ENCODE measurements at places on chromosomes 12 and 14.

- DNase-seq, result no peak
These were observed 18.1 kb upstream of the PRICKLE1 start for GRCh38 chr12:42607584-42608058.

- no peak for DNase-seq
These were observed 465.6 kb downstream of the ZFP36L1 start for GRCh38 chr14:68327231-68327630.

GRCh38 chr12:43315961-43316360 lies 236.0 kb downstream of the ADAMTS20 start:
- DNase-seq, result no peak

DNA sequence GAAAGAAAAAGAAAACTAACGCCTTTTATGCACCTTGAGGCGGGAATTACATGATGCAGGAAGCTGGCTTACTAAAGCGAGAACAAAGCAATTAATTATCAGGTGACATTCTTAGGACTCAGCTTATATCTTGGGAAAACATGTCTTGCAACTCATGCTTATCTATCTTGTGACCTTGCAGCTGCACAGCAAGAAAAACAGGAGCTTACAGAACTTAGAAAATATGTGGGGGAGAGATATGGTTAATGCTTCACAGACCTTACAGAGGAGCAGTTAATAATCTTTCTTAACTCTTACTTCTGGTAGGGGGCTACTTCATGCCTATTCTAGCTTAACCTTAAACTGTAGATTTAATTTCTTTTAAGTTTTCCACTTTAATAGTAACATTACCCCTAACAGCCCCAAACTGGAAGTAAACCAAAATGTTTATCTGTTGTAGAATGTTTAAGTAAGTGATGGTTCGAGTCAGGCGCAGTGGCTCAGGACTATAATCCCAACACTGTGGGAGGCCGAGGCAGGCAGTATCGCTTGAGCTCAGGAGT lies 13.2 kb upstream of the OR11G2 start:
- DNase-seq, result no peak

- no peak for DNase-seq
These were observed 5.2 kb downstream of the OR4E1 start for GRCh38 chr14:21668377-21668776.

DNA sequence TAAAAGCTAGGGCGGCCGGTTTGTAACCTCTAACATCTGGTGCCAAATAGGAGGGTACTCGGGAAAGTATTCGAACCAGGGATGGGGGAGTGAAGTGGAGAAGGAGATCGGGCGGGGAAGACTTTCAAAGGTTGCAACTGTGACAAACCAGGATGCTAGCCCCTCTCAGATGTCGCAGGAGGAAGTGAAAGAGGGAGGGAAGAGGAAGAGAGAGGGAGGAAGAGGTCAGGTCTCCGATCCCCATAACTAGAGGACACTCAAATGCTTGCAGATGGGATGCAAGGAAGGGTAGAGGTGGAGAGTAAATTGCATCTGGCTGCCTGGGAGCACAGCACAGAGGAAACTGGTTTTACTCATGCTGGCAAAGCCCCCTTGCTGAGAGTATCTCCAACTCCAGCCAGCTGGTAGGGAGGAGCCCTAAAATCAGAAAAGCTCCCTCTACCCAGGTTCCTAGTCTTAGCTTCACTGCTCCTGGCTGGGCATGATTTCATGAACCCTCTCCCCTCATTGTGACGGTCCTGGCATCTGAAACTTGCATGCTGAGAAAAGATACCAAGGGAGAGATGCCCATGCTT lies 696.7 kb upstream of the TBX3 start:
- DNase-seq, result no peak

DNA sequence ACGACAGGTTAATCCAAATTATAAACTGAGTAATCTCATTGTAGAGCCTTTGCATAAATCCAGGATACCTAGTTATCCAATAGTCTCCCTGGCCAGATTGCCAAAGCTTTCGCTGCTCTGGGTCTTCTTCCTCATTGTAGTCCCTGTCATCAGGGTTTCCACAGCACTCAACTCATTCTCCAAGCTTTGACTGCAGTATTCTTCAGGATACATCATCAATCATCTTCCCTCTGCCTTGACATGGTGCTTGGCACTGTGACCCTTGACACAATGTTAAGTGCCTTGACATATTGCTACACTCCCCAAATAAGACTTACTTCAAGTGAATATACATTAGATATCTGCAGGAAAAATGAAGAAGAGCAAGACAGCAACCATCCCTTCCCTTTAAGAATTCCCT lies 60.1 kb upstream of the RESF1 start:
- DNase-seq, result no peak

DNA sequence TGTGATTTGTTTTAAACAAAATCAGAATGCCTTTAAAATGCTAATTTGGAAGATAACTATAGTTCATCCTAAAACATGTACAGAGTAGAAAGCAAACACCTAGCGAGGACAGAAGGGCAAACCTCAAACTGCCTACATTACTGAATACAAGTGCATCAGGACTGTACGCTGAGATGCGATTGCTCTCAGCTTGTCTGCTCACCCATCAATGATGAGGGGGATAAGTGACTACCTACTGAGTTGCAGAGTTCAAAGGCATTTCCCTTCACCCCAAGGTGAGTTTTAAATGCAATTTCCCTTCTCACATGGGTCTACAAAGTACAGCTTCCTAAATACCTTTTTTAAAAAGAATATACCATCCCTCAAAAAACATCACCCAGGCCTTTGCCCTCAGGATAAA lies 52.9 kb downstream of the PHLDA1 start:
- no peak for DNase-seq

- DNase-seq, result no peak
These were observed 114.8 kb upstream of the PRICKLE1 start for GRCh38 chr12:42704340-42704739.

DNA sequence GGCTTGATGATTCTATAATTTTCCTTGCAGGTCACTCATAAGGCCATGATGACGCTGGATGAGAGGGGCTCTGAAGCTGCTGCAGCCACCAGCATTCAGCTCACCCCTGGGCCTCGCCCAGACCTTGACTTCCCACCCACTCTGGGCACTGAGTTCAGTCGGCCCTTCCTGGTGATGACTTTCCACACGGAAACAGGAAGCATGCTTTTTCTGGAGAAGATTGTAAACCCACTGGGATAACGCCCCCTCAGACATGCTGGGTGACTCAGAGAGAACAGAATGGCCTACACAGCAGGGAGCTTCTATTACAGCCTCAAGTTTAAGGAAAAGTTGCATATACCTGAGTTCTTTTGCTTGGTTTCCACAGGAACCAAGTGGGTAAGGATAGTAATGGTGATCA lies 34.3 kb downstream of the SERPINA3 start:
- no peak for DNase-seq

GRCh38 chr12:121921066-121921465 lies 2.7 kb downstream of the CFAP251 start:
- no peak for DNase-seq

DNA sequence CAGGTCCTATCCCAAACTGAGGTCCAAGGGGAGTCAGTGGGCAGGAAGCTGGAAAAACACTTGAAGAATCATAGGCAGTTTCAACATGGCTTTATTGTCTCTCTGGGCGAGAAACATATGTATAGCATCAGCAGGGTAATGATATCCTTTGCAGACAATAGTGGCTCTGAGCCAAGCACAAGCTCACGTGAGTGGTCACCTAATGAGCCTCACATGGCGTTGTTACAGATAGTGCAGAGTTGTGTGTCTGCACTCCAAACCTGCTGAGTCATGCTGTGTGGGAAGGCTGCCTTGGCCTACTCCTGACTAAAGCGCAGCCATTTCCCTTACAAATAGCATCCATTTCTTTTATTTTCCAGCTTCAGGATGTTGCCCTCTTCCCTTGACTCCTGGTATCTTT lies 105.2 kb upstream of the SYT1 start:
- no peak for DNase-seq

GRCh38 chr14:36524874-36525745 lies 5.1 kb upstream of the NKX2-1 start:
- DNase-seq, result no peak

DNA sequence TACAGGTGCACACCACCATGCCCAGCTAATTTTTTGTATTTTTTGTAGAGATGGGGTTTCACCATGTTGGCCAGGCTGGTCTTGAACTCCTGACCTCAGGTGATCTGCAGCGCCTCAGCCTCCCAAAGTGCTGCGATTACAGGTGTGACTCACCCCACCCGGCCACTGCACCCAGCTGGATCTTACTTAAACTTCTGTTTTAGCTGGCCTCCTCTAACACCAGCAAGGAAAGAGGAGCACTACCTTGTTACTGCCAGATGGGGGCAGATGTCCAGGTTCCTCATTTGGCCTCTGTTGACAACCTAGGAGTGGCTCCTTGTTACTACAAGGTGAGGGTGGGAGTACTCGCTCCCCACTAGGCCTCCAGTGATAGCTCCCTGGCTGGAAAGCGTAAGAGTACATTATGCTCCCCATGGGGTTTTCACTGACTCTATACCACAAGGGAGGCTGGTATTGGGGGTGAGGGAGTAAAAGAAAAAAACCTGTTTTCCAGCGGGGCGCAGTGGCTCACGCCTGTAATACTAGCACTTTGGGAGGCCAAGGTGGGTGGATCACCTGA lies 13.2 kb upstream of the ARF6 start:
- DNase-seq, result no peak

DNA sequence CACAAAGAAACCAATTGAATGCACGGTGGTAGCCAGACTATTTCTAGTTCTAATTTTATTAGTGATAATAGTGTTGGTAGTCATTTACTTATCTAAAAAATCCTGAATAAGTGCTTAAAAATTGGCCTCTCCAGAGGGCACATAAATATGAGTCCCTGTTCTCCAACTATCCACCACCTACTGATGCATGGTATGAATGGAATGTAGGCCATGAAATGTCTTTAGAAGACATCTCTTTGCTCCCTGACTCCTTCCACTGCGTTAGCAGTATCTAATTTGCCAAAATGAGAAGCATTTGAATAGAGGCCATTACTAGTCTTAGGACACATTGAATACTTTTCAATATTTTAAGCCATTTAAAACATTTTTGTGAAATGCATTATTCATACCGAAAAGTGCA lies 261.7 kb downstream of the LRFN5 start:
- no peak for DNase-seq

DNA sequence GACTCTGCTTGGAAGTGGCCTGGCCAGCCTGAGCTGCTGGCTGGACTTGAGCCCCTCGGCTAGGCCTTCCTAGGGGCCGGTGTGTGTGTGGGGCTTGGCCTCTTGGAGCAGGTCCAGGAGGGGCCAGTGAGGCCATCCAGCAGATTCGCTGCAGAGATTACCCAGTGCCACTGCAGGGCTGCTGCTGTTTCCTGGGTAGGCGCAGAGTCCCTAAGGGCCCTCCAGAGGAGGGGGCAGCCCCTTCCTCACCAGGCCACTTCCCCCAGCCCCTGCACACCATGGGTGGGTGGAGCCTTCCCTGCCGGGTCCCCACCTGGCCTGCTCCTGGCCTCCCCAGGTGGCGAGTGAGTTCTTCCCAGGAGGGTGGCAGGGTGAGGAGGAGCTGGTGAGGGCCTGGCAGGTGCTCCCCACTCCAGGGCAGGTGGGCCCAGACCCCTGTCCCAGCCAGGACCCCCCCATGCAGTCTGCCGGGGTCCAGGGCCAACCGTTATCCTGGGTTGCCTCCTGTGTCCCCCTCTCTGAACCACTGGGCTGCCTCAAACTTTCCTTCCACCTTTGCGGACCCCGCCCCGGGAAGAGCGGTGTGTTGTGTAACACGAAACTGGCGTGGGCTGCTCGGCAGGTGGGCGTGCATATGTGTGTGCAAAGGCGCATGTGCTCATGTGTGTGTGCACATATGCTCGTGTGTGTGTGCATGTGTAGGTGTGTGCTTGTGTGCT lies 25.1 kb downstream of the ASPG start:
- DNase-seq, result no peak

DNA sequence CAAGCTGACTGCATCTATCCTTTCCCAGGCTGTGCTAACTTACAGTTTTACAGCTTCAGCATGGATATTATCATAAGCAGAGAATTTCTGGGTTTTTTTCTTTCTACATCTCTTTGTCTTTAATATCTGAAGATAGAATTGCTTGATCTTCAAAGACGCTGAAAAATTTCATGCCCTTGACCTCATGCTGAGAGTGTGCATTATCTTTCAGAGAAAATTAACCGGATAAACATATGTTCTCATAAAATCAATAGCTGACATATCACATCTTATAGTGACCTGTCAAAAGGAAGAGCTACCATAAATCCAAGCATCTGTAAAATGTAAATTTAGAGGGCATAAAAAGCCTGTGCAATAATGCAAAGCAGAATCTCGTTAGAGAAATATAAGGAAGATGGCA lies 1704.1 kb upstream of the FLRT2 start:
- no peak for DNase-seq

GRCh38 chr12:130335517-130336392 lies 1.9 kb upstream of the PIWIL1 start:
- DNase-seq, result no peak
